ENCODE measurements at places on chromosomes 3 and 15.

- no peak for DNase-seq
Measured at GRCh38 chr15:85831415-85832113, 36.8 kb upstream of the KLHL25 start.

DNA sequence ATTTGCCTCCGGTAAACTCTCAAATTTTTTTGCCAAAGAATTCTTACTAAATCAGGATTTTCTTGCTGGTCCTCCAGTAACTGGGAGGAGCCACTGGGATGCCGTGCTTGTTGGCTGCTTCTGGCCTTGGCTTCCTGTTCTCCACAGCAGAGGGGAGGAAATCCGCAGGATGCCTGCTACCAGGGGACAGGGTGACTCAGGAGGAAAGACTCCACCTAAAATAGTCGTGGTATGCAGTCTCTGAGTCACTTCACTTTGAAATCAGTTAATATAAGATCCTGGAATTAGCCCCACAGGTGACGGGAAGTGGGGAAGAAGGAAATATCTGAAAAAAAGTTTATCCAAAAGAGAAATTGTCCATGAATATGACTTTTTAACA, 6.5 kb upstream of the TM4SF18 start:
- DNase-seq: no peak

DNA sequence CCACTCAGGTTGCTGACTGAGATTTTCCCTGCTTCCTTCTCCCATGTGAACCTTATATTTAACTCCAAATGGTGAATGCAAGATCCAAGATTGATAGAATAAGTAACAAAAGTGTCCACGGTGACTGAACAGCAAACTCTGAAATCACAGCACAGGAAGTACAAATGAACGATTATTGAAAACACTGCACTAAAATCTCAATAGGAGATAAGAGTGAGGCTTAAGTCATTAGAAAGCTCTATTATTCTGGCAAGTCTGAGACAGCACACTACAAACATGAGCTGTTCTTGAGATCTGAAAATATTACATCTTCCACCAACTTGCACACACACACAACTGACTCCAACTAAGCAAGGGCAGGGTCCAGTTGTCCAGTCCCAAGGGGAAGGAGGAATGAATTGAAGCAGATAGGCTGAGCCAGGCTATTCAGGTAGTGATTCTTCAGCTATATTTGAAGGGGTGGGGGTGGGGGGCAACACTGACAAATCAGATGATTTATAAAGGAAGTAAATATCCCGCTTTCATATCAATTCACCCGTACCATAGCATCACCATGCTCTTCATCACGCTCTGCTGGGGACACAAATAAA, 2.9 kb downstream of the ZNF385D start:
- DNase-seq: no peak

- no peak for DNase-seq
Measured at GRCh38 chr3:114756506-114757279, 390.4 kb downstream of the ZBTB20 start.

DNA sequence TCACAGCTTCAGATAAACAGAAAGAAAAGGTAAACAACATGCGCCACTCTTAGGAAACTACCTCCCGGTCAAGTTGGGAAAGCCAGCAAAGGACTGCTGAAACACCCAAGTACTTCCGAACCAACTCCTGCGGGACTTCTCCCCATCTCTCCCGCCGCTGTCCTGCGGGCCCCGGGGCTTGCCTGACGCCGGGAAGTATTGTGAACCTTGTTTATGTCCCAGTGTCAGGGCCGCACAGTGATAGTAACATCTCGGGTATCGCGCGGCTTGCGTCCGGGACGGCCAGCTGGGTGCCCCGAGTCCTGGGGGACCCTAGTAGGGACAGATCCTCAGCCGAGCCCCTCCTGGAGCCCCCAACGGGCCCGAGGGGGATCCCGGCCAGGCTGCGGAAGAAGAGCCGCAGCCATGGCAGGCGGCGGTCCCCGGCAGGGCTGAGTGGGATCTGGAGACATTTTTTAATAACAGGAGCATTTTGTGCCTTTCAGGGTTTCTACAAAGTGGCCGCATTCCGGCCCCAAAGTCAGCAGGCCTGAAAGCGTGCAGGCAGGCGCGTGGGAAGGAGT, 756 bp downstream of the CLPX start:
- peak; percentile 72 for DNase-seq

Measured in activated CD8-positive, alpha-beta memory T cell treated with anti-CD3 and anti-CD28 coated beads, Interleukin-2, amount 10 ng/mL, durations not matched to agents 7 days and 5 days (primary cell).